ENCODE measurements at places on chromosomes 16 and 17.

DNA sequence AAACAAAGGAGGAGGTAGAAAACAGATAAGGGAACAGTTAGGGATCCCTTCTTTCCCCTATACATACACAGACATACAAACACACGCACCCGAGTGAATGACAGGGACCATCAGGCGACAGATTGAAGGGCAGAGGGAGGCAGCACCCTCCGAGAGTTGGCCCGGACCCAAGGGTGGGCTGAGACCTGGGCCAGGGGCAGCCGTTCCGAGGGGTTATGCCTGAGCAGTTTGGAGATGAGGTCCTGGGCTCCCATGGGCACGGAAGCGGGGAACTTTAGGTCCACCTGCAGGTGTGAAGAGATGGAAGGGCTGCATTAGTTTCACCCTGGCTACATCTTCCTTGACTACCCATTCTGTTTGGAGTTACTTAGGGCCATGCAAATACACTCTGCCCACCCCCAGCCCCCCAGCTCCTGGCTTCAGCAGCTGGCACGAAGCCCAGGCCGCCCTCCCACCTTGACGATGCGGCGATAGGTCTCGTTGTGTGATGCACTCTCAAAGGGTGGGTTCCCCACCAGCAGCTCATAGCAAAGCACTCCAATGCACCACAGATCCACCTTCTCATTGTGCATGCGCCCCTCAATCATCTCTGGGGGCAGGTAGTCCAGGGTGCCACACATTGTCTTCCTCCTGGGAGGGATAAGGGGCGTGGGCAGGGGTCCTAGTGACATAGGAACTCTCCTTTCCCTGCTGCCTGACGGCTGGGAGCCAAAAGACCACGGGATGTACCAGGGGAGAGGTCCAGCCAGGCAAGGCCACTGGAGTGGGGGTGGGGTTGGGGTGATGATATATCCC is 5.4 kb downstream of the AURKB start:
- DNase-seq, result no peak

DNA sequence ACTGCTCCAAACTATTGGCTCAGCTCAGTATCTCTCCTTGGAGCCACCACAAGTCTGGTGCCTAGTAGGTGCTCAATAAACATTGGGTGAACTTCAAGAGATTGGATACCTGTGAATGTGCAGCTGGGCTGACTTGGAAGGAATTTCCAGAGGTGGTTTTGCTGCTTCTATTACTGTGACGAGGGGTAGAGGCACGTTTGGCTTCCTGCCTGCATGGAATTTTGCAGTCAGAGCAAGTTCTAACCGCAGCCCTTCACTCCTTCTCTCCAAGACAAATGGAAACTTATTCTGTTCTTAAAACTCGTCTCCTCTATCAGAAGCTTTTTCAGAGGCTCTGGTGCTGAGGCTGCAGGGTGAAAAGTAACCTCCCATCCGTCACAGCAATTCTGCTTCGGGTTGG is 342.5 kb downstream of the CPPED1 start:
- DNase-seq, result no peak

GRCh38 chr17:72719578-72720493 is 372.7 kb downstream of the SLC39A11 start:
- peak; percentile 45 for DNase-seq

GRCh38 chr17:10058921-10059683 is 139.3 kb downstream of the GAS7 start:
- DNase-seq, result no peak

DNA sequence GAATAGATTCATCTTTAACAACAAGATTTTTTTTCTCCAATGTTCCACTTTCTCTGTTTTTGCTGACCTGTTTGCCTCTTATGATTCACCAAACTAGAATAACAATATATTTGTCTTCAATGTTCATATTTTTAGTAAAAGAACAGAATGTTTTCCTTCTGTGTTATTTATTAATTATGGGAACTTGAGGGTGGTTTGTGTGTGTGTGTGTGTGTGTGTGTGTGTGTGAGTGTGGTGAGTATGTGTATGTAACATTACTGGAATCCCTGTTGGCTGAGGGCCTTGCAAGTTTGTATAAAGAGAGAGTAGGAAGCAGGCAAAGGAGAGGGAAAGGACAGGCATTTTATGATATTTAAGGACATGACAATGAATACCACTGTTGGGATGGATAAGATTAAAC is 13.8 kb downstream of the STXBP4 start:
- DNase-seq, result no peak

DNA sequence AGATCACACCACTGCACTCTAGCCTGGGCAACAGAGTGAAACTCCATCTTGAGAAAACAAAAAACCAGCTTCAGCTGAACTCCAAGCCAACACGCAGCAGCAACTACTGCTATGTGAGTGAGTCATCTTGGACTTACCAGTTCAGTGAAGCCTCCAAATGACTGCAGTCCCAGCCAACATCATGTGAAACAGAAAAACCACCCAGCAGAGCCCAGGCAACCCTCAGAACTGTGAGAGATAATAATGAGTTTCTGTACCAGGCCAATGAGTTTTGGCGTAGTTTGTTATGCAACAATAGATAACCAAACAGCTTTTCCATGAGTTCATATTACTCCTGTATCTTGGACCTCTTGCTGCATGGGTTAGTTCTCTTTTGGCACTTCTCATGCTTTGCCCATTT is 23.3 kb downstream of the PHF12 start:
- DNase-seq, result peak; percentile 29

DNA sequence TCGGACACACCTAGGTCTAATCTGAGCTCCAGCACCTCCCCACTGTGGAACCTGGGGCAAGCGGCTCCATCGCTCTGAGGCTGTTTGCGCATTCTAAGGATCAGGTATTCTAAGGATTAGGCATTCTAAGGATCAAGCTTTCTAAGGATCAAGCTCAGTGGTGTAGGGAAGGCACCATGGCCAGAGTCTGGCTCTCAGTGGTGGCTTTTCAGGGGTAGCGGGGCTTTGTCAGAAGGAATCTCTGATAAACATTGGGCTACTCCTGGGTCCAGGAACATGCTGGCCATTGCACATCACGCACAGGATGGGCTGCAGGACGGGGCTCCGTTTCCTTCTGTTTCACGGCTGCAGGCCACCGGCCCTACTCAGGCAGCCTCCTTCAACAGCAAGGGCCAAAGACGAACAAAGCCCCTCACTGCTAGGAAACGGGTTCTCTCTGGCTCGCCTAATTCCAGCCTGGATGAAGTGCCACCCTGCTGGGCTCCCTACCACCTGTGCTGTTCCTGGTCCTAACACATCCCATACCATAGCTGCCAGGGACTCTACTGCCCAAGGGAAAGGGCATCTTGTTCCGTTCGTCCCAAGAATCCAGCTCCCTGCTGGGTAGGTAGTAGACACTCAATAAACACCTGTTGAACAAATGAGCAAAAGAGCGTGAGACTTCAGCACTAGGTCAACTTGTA is 5.5 kb downstream of the C1QTNF1 start:
- DNase-seq, result no peak

DNA sequence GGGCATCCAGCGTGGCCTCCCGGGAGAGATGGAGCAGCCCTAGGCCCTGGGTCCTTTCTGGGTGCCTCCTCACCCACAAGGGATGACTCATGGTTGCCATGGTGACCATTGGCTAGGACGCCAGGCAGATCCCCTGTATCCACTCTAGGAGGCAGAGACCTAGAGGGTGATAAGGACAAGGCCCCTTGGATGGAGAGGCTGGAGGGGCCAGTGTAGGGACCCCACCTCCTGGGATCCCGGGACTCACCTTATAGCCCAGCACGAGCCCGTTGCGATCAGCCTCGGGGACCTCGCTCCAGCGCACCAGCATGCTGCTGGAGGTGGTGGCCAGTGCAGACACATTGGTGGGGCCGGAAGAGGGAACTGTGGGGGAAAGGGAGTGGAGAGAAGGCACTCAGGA is 82.2 kb upstream of the CDC42EP4 start:
- DNase-seq, result no peak

GRCh38 chr17:76720211-76720610 is 6.2 kb downstream of the JMJD6 start:
- no peak for DNase-seq

GRCh38 chr16:82999711-83000110 is 372.9 kb downstream of the CDH13 start:
- DNase-seq, result no peak

GRCh38 chr17:75864448-75864871 is 9.3 kb upstream of the WBP2 start:
- no peak for DNase-seq

DNA sequence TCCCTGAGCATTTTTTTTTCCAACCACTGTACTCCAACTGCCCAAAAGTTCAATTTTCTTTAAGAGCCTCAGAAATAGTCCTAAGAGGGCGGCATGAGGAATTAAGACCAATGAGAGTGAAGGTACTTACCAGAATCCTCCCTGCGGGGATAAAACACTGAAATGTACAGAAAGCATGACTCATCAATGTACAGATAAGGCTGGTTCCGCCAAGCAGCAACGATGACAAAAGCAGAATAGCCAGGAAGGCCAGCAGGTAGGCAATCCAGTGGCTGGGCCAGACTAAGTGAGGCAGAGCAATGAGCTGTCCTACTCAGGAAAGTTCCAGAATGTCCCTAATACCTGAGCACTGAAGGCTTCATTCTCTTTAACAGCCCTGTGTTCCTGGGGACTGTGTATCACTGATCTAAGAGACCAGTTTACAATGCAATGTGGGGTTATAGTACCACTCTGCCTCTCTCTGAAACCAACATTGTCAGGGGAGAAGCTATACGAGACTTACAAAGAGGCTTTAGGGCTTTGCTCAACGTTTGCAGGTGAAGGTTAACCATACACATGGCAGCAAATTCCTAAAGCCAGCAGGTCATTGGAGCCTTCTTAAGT is 11.0 kb upstream of the GPR139 start:
- no peak for DNase-seq

DNA sequence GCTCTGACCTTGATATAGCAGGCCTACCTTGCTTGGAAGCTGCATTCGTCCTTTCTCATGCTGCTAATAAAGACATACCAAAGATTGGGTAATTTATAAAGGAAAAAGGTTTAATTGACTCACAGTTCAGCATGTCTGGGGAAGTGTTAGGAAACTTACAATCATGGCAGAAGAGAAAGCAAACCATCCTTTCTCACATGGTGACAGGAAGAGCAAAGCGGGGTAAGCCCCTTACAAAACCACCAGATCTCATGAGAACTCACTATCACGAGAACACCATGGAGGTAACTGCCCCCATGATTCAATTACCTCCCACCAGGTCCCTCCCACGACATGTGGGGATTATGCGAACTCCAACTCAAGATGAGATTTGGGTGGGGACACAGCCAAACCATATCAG is 6.0 kb upstream of the MAPT start:
- DNase-seq, result no peak

GRCh38 chr17:36682773-36683172 is 81.4 kb downstream of the MRM1 start:
- DNase-seq, result no peak

- DNase-seq, result peak; percentile 97
Observed at GRCh38 chr17:1399679-1400512, at the start of gene YWHAE. YWHAE (minus strand) TSS chr17:1400222; CDS start chr17:1400110, 112 bp downstream.

GRCh38 chr16:65546353-65546791 is 424.5 kb upstream of the CDH11 start:
- DNase-seq, result no peak

- no peak for DNase-seq
Observed at GRCh38 chr16:86061318-86061695, 162.3 kb downstream of the IRF8 start.

DNA sequence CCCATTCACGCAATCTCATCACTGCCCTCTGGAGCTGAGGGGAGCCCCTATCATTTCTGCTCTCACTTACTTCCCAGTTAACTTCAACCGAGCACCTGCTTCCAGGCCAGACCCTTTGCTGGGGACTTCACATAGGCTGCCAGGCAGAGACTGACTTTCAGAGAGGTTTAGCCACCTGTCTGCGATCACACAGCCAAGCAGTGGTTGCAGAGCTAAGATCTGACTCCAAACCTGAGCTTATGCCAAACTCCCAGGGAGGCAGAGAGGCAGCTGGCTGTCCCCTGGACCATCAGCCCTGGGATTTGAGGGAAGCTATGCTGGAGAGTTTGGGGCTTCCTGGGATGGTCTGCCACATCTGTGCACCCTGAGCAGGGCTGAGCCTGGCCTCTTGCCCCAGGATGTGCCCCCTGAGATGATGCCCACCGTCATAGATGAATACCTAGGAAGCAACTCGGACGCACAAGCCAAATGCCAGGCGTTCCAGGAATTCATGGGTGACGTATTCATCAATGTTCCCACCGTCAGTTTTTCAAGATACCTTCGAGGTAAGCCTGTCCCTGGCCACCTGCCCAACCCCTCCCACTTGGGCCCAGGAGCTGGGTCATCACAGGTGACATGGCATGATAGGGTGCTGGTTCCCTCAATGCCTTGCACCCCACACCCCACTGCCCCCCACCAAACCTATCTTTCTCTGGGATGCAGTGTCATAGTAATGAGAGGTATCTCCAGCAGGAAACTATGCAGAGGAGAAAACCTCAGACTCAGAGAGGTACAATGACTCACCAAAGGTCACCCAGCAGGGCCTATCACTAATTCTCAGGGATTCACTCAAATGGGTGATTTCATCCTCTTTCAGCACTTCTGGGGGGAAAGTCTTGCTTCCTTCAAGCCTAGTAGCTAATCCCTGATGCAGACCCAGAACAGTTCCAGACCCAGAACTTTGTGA is 10.0 kb downstream of the CES3 start:
- DNase-seq, result no peak

DNA sequence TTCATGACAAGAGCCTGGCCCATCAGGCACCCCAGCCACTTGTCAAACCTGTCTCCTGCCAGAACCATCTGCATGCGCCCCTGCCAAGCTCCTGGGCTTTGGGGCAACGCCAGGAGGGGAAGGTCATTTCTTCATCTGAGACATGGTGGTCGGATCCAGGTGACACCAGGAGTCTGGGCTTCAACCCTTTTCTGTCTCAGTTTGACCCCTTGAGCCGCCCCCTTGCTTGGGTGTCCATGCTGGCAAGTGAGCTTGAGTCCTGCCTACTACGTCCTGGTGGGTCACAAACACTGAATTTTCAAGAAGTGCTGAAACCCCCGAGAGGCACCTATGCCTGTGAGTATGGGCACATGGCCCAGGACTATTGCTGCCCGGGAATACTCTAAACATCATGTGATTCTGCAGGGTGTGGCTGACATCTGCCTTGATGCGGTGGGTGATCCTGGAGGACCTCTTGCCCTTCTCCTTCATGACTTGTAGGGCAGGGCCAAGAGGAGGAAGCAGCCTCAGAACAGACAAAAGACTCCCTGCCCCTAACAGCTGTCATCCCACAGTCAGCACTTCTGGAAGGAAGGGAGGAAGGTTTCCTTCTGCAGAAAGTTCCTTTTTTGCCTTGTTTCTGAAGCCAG is 43.4 kb downstream of the TNFRSF13B start:
- DNase-seq, result no peak

- no peak for DNase-seq
Observed at GRCh38 chr17:79027925-79028491, 4.0 kb downstream of the C1QTNF1 start.

DNA sequence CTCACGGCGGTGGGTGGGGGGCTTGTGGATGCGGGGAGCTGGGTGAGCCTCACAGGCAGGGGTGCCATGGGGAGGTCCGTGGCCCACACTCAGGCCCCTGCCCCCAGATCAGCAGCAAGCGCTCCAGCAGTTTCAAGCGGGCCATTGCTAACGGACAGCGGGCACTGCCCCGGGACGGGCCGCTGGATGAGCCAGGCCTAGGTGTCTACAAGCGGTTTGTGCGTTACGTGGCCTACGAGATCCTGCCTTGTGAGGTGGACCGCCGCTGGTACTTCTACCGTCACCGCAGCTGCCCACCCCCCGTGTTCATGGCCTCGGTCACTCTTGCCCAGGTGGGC is 1.1 kb downstream of the RHBDL1 start:
- DNase-seq, result no peak

- DNase-seq, result no peak
Observed at GRCh38 chr16:87602001-87602775, at the start of gene JPH3. JPH3 (plus strand) TSS chr16:87602508; CDS start chr16:87603147, 639 bp downstream.

All from stimulated activated CD4-positive, alpha-beta T cell treated with anti-CD3 and anti-CD28 coated beads, Interleukin-12 subunit alpha, Interleukin-12 subunit beta, amount 100 ng/mL, for 48 hours (primary cell).